Transverse colon (tissue), 4 donors: ENCODE measurements at places on chromosomes 5 and 9. TPM values are rescaled to one million over a fixed set of nuclear protein-coding genes. Genes with fewer than 3 reads are reported as not detected.
A peak's percentile ranks its signal among the peaks of the same experiment; 100 is the strongest.

- H3K36me3 ChIP-seq: no peaks in the 10 kb centered on the region
- H3K27ac ChIP-seq: no peak overlapping the region
- H3K27me3 ChIP-seq: no peaks in the 10 kb centered on the region
- no peak for DNase-seq
- no peaks in the 10 kb centered on the region for H3K4me1 ChIP-seq
These were observed 11.1 kb upstream of the ORM1 start for GRCh38 chr9:114311571-114312512.

DNA sequence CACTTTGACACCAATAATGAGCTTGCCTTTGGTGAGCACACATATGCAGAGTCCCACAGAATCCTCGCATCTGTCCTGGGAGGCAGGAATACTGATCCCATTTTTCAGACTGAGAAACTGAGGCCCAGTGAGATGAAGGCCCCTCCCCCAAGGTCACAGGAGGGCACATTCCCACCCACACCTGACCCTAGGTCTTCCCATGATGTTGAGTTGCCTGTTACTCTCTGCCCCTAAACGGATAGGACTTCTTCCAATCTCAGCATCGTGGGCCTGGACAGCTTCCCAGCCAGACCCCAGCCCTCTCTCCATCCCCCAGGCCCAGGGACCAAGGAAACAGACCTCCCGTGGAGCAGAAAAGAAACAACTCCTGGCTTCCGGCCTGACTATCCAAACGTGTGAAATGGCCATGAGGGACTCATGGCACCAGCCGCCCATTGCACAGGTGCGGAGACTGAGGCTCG, 877 bp downstream of the SH3GLB2 start:
- H3K27ac ChIP-seq: peak overlapping the region; percentile 91
- H3K36me3 ChIP-seq: no peaks in the 10 kb centered on the region
- no peaks in the 10 kb centered on the region for H3K27me3 ChIP-seq
- H3K4me3 ChIP-seq: peak overlapping the region; percentile 50
- DNase-seq: no peak
- H3K4me1 ChIP-seq: peaks cover 32% of the 10 kb centered on the region

DNA sequence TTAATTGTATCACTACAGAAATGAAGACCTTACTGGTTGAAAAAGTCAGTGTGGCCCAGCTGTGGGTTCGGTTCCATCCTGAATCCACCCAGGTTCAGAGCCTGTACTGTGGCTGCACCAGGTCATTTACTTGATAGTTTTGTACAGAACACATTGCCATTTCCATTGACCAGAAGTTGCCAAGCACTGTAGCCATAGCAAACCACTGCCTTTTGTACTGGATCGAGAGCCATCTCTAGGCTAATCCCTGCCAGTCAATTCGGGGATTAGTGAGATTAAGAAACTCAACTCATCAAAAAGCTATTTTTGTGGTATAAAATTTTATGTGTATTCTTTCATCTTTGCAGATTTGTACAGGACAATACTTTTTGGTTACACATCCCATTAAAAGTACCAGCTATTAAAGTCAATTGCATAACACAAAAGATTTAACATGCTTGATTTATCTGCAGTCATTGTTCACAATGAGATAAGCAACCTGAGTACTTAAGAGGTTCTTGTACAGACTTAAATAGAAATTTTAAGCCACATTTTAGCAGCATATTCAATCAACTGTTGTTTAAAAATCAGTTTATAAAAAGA, 108.5 kb upstream of the OTULINL start:
- no peaks in the 10 kb centered on the region for H3K27me3 ChIP-seq
- DNase-seq: no peak
- H3K27ac ChIP-seq: no peak overlapping the region
- no peaks in the 10 kb centered on the region for H3K36me3 ChIP-seq
- H3K4me1 ChIP-seq: no peaks in the 10 kb centered on the region

DNA sequence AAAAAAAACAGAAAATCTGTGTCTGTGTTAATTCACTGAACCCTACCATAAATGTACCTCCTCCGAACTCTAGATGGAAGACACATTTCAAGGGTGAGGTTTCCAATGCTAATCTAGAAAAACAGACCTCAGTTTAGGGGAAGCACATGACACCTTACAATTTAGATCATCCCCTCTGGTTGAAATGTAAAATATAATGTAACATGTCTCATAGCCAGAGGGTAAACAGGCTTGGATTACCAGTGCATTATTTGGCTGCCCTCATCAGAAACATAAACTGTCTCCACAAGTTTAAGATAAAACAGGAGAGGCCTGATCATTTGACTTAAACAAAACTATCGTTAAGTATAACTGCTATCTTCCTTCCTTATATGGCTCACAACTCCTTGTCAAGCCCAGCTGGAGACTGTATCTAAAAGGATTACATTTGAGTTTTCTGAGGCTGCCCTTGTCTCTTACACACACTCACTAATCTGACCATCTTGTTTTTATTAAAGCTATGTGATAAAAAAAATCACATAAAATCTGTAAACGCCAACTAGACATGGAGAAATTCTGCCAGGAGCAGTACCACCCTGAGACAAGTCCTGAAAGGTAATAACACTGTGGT, 105.7 kb downstream of the LURAP1L start:
- peaks cover 43% of the 10 kb centered on the region for H3K4me1 ChIP-seq
- H3K36me3 ChIP-seq: no peaks in the 10 kb centered on the region
- peak overlapping the region; percentile 26 for H3K27ac ChIP-seq
- H3K4me3 ChIP-seq: no peak overlapping the region
- no peak for DNase-seq

DNA sequence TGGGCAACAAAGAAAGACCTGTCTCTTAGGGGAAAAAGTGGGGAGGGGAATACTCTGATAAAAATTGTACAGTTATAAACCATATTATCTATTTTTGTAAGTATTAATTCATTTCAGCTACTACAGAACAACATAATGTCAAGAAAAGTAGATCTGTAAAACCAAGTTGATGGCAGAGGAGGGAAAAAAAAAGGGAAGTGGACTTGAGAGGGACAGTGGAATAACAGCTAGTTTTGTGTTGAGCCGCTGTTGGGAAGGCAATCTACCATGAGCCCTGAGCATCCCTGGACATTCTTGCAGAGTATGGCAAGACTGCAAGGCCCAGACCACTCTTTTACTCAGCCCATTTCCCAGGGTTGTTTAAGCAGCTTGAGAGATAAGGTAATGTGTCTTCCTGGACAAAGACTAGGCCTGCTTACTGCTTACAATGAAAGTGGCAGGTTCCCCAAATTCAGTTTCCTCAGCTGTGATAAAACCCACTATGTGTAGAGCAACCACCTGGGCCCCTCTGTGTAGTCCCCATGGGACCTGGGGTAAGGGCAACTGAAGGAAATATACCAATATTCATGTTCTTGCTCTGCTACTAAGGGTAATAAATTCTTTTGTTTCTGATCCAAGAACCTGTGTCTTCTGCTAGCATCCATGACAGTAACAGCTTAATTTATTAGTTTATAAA, 25.0 kb downstream of the CEP120 start:
- H3K4me1 ChIP-seq: no peaks in the 10 kb centered on the region
- no peak for DNase-seq
- no peaks in the 10 kb centered on the region for H3K36me3 ChIP-seq
- H3K27me3 ChIP-seq: no peaks in the 10 kb centered on the region

- no peak for DNase-seq
- no peaks in the 10 kb centered on the region for H3K36me3 ChIP-seq
- H3K27ac ChIP-seq: no peak overlapping the region
- no peaks in the 10 kb centered on the region for H3K4me1 ChIP-seq
These were observed 339.6 kb downstream of the TRIM36 start for GRCh38 chr5:114830114-114830513.

GRCh38 chr9:21461377-21461776, 20.7 kb downstream of the IFNE start:
- no peaks in the 10 kb centered on the region for H3K4me1 ChIP-seq
- no peak for DNase-seq
- no peak overlapping the region for H3K4me3 ChIP-seq

- H3K4me1 ChIP-seq: peaks cover 7% of the 10 kb centered on the region
- H3K4me3 ChIP-seq: no peak overlapping the region
- no peaks in the 10 kb centered on the region for H3K27me3 ChIP-seq
- peaks cover 19% of the 10 kb centered on the region for H3K36me3 ChIP-seq
- no peak for DNase-seq
These were observed 14.8 kb downstream of the SUB1 start for GRCh38 chr5:32600054-32600622.

DNA sequence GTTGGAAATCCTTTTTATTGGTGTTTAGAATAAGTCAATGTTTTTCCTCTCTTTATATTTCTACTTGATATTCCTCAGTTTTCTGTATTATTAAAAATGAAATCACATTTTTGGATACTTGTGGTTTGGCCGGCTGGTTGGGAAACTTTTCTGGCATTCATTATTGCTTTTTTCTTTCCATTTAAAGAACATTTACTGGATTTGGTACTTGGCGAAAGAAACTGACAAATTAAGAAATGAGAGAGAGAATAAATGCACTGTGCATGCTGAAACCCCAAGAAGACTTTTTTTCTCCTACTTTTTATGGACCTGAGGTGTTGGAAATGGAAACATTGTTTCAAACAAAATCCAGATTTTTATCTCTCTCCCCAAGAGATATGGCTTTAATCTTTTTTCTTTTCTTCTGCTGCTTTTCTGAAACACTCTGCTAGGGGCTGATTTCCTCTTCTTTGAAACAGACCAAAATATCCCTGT, 128.4 kb downstream of the SNX18 start:
- H3K27me3 ChIP-seq: no peaks in the 10 kb centered on the region
- peak overlapping the region; percentile 84 for H3K27ac ChIP-seq
- no peak overlapping the region for H3K4me3 ChIP-seq
- H3K4me1 ChIP-seq: peaks cover 11% of the 10 kb centered on the region
- no peaks in the 10 kb centered on the region for H3K36me3 ChIP-seq

- no peaks in the 10 kb centered on the region for H3K27me3 ChIP-seq
- peak overlapping the region; percentile 57 for H3K27ac ChIP-seq
- H3K4me1 ChIP-seq: peaks cover 58% of the 10 kb centered on the region
- H3K4me3 ChIP-seq: no peak overlapping the region
These were observed 60.1 kb downstream of the GADD45G start for GRCh38 chr9:89664896-89665329.

GRCh38 chr9:130330202-130330862, 64.8 kb downstream of the HMCN2 start:
- peaks cover 9% of the 10 kb centered on the region for H3K27me3 ChIP-seq
- H3K27ac ChIP-seq: peak overlapping the region; percentile 92
- peaks cover 4% of the 10 kb centered on the region for H3K4me1 ChIP-seq
- no peak for DNase-seq

GRCh38 chr5:102380174-102380573, 84.1 kb upstream of the SLCO4C1 start:
- H3K36me3 ChIP-seq: no peaks in the 10 kb centered on the region
- no peak for DNase-seq
- no peak overlapping the region for H3K27ac ChIP-seq

DNA sequence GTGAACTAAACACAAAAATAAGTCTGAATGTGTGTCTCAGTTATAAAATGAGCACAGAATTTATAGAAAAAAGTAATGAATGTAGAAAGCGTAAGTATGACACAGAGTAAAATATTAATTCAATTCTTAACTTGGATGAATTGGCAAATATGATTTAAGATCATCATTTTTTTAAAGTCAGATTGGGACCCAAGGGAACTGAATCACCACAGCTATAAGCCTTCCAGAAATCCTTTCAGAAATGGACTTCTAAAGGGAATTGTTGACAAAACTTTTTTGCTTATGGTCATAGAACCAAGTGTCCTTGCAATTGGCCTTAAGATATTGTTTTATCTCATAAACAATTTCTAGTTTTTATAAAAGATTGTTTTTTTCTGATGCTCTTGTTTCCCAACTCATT, 495.1 kb upstream of the DAB2 start:
- no peaks in the 10 kb centered on the region for H3K4me1 ChIP-seq
- no peak overlapping the region for H3K27ac ChIP-seq
- DNase-seq: no peak
- H3K27me3 ChIP-seq: no peaks in the 10 kb centered on the region
- no peak overlapping the region for H3K4me3 ChIP-seq

GRCh38 chr5:110321117-110321516, 405.4 kb downstream of the TMEM232 start:
- H3K4me1 ChIP-seq: no peaks in the 10 kb centered on the region
- no peaks in the 10 kb centered on the region for H3K36me3 ChIP-seq
- H3K27me3 ChIP-seq: no peaks in the 10 kb centered on the region
- no peak overlapping the region for H3K27ac ChIP-seq

- no peak for DNase-seq
- no peak overlapping the region for H3K27ac ChIP-seq
- H3K36me3 ChIP-seq: no peaks in the 10 kb centered on the region
- H3K27me3 ChIP-seq: no peaks in the 10 kb centered on the region
These were observed 51.3 kb upstream of the PRLR start for GRCh38 chr5:35281613-35282012.

GRCh38 chr5:14671414-14671813, 6.9 kb downstream of the OTULIN start:
- no peak overlapping the region for H3K4me3 ChIP-seq
- DNase-seq: no peak
- H3K27me3 ChIP-seq: no peaks in the 10 kb centered on the region
- H3K27ac ChIP-seq: no peak overlapping the region
- no peaks in the 10 kb centered on the region for H3K36me3 ChIP-seq

DNA sequence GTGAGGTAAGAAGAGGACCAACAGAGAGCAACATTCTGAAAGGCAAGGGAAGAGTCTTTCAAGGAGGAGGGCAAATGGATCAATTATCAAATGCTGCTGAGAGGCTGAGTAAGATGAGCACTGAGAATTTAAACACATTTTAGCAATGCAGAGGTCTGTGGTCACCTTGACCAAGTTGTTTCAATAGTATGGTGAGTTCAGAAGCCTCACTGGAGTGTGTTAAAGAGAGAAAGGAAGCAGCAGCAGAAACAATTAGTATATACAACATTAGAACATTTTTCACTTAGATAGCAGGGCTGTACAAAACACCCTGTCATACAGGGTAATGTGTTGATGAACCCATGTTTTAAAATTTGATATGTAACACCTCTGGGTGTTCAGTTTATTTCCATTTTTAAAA, 131.5 kb downstream of the NR6A1 start:
- H3K27ac ChIP-seq: no peak overlapping the region
- no peaks in the 10 kb centered on the region for H3K27me3 ChIP-seq
- no peak for DNase-seq
- no peak overlapping the region for H3K4me3 ChIP-seq

DNA sequence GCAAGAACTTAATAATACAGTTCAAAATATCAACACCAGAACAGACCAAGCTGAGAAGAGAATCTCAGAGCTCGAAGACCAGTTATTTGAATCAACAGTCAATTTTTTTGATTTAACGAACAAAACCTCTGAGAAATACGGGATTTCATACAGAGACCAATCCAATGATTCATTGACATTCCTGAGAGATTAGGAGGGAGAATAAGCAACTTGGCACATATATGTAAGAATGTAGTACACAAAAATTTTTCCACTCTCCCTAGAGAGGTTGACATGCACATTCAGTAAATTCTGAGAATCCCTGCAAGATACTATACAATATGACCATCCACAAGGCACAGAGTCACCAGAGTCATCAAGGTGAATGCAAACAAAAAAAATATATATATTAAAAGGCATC, 1577.3 kb upstream of the C9orf72 start:
- no peak overlapping the region for H3K4me3 ChIP-seq
- no peaks in the 10 kb centered on the region for H3K4me1 ChIP-seq
- H3K27me3 ChIP-seq: no peaks in the 10 kb centered on the region
- DNase-seq: no peak
- no peaks in the 10 kb centered on the region for H3K36me3 ChIP-seq
- no peak overlapping the region for H3K27ac ChIP-seq

GARIN3 gene
- not detected for total RNA-seq

ENTPD8 gene
- total RNA-seq: 37.5 TPM

SPIN1 gene
- 33.7 TPM for total RNA-seq

DAB2 gene
- 143 TPM for total RNA-seq

PRLR gene
- total RNA-seq: 14.9 TPM

MYMK gene
- total RNA-seq: not detected
